GOT3 (cell line): ENCODE measurements at places on chromosomes 11 and 22.

GRCh38 chr11:93196816-93197379 is 893 bp downstream of the SLC36A4 start:
- DNase-seq = no peak

- DNase-seq = no peak
Measured at GRCh38 chr11:74015919-74016684, 7.2 kb upstream of the UCP3 start.

DNA sequence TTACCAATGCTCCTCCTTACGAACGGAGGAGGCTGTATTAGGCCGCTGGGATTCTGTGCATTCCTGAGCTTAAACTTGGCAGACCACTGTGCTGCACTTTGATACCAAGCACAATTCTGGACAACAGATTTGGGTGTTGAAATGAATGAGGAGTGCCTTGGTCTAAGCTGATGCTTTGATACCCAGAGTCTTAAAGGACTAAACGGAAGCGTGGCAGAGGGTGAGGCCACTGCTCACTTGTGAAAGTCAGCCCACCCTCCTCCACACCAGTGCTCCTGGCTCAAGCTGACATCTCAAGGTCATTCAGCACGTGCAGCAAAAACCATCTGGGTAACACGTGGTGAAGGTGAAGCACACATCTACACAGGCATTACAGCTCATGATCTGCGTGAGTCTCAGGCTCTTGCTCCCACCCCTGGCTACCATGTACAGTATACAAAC is 85.9 kb downstream of the MICAL3 start:
- DNase-seq = no peak

GRCh38 chr22:25364281-25364680 is 144.8 kb downstream of the CRYBB2 start:
- no peak for DNase-seq

DNA sequence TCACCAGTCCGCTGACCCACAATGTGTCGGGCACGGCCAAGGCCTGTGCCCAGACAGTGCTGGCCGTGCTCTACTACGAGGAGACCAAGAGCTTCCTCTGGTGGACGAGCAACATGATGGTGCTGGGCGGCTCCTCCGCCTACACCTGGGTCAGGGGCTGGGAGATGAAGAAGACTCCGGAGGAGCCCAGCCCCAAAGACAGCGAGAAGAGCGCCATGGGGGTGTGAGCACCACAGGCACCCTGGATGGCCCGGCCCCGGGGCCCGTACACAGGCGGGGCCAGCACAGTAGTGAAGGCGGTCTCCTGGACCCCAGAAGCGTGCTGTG is 6.1 kb downstream of the SLC35C1 start:
- no peak for DNase-seq

- no peak for DNase-seq
Measured at GRCh38 chr11:106733635-106734034, 284.6 kb downstream of the GUCY1A2 start.

DNA sequence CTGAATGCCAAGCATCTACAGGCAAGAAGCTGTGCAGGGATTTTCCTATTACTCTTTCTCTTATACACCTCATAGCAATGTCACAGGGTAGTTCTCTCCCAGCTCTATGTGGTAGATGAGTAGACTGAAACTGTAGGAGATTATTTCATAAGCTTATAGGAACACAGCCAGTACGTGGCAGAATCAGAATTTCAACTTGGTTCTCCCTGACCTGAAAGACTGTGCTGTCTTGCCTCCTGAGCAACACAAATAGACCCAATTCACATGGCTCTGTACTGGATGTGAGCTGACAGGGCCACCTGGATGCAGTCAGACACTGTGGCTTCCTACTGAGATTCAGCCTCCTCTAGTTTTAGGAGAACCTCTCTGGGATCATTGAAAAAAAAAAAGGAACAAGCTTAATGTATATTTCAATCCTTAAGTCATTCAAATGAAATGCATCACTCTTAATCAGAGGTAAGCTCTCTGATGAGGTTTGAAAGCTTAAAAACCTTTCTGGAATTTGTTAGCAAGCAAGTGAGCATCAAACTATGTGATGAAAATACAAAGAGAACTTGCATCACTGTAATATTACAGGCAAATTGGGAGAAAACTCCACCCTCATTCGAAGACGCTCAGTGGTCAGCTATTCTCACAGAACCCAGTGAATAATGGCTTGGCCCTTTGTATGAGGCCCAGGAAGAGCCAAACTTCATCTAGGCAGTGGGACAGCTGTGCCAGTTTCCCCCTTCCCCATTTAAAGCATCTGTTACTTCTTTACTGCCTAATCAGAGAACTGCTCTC is 1039.3 kb downstream of the NTM start:
- DNase-seq = no peak

GRCh38 chr11:8361206-8361605 is 97.5 kb upstream of the LMO1 start:
- no peak for DNase-seq

GRCh38 chr11:73493956-73494598 is 103.8 kb downstream of the FAM168A start:
- no peak for DNase-seq

DNA sequence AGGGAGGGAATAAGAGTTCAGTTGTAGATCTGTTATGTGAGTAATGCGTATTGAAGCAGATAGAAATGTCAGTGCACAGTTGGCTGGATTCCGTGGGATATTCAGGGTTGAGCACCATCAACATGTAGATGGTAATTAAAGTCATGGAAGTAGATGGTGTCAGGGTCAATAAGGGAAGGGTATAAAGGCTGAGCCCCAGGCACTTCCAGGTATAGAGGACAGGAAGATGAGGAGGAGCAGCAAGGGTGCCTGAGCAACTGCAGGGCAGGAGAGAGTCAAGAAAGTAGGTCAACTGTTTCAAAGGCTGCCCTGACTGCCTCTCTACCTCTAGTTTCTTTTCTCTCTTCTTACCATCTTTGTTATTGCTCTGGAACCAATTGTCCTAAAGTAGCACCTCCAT is 85.9 kb downstream of the MICAL2 start:
- no peak for DNase-seq

DNA sequence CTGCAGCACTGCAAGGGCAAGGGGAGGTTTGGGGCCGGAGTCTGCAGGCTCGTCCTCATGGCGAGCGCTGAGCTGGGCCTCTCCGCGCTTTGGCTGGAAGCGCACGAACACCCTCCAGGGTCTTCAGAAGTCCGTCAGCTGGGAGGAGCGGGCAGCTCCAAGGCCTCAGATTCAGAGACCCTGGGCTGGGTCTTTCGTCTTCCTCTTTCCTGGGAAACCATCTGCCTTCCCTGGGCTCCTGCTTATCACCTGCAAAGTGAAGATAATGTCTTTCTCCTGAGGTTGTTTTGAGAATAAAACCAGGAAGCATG is 525.6 kb downstream of the BRD1 start:
- no peak for DNase-seq

GRCh38 chr11:122981388-122982264 is at the start of gene BSX:
BSX (minus strand) TSS chr11:122981834; CDS start chr11:122981671, 163 bp downstream.
- DNase-seq = no peak

DNA sequence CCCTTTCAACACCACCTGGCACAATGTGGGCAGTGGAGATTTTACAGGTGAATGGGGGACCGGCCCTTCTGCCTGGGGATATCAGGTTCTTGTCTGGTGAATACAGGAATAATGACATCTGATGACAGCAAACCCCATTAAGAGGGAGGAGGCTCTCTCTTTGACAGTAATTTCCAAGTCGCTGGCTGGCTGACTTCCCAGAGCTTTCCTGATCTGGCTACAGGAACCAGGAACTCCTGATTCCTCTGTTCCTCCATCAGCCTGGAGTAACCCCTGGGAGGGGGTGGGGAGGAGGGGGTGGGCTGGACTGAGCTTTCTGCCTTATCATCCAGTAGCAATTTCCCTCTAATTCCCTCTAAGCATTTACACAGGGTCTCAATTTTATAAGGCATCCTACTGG is 3.7 kb upstream of the MIEF1 start:
- DNase-seq = no peak

GRCh38 chr11:63866211-63866610 is 27.3 kb downstream of the MARK2 start:
- DNase-seq = no peak

- DNase-seq = no peak
Measured at GRCh38 chr22:47333625-47334024, 571.2 kb downstream of the TBC1D22A start.

GRCh38 chr11:29027436-29027835 is 919.2 kb downstream of the METTL15 start:
- no peak for DNase-seq

DNA sequence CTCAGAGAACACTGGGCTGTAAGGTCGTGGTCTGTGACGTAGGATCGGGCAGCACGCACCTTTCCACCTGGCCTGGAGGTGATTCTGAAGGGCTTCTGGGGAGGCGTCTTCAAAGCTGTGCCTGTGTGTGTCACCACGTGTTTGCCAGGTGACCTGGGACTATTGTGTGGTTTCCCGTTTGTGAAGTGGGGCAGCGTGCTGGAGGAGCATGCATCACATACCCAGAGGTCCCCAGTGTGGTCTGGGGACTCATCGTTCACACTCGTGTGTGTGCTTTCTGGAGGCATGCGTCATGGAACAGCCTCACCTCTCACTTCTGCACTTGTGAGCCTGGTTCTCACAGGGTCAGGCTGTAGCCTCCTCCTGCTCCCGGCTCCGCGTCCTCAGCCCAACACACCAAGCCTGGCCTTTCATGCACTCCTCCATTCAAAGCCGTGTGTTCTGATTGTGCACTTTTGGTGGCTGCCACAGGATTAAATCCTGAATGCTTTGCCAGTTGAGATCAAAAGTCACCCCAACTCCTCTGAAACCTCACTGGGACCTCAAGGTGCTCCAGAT is 106.3 kb downstream of the KCNQ1OT1 start:
- DNase-seq = no peak

DNA sequence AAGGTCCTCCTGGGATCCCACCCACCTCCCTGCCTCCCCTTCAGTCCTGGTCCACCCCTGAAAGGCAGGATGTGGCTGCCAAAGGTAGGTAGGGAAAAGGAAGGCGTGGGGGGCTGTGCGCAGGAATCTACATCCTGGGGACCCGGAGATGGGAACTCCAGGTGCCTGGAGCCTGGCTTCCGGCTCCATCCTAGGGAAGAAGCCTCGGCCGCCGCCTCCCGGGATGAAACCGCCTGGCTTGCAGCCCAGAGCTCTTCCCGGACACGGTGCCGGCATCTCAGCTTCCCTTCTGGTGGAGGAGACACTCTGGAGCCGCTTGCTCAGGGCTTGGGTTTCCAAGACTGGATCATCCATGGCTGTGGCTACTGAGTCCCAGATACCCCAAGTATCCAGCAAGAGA is 33.3 kb upstream of the PDGFB start:
- DNase-seq = no peak
